Stimulated activated CD8-positive, alpha-beta memory T cell treated with anti-CD3 and anti-CD28 coated beads, Interleukin-2, amount 100 ng/mL, for 48 hours (primary cell): ENCODE measurements at places on chromosomes 1 and 21.

DNA sequence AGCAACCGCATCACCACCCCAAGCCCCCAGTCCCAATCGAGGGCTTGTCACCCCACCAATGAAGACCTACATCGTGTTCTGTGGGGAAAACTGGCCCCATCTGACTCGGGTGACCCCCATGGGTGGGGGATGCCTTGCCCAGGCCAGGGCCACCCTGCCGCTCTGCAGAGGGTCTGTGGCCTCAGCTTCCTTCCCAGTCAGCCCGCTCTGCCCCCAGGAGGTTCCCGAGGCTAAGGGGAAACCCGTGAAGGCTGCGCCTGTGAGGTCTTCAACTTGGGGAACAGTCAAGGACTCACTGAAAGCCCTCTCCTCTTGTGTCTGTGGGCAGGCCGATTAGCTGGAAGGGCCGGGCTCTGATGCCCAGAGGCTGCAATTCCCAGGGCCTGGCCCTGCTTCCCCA lies 2.0 kb downstream of the SRARP start:
- no peak for DNase-seq

- DNase-seq = no peak
These were observed 59.9 kb upstream of the ERRFI1 start for GRCh38 chr1:8086055-8086454.

DNA sequence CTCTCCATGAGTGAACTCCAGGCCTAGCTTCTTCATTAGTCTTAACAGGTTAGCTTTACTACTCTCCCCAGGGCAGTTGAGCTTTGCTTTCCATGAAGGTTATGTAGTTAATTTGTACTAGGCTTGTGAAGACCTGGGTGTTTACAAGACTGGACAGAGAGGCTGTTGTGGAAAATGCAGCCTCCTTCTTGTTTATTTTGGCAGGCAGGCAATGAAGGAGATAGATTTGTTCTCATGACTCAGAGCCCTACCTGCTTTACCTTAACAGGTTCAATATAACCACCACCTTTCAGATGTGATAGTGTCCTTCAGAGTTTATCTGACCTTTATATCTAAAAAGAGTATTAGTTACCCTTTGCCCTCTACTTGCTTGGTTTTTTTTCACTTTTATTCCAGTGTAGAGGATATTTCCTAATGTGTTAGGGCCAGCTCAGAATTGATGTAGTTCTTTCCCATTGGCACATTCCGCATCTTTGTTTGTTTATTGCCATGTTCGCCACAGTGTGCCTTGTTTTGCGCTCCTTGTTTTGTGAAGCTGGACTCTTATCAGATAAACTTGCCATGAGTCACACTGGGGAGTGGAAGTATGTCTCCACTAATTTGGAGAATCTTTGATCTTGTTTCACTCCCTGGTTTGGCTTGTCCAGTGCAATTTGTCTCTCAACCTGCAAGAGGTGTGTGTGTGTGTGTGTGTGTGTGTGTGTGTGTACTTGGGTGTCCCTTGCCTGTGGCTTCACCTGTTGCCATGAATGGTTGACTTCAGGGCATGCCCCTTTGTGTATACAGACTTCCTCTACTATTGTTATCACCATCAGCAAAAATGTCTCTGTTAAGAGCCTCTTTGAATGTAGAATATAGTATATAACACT lies 87.4 kb upstream of the MACF1 start:
- no peak for DNase-seq

- no peak for DNase-seq
These were observed 115.6 kb downstream of the CCDC185 start for GRCh38 chr1:223508796-223509195.

DNA sequence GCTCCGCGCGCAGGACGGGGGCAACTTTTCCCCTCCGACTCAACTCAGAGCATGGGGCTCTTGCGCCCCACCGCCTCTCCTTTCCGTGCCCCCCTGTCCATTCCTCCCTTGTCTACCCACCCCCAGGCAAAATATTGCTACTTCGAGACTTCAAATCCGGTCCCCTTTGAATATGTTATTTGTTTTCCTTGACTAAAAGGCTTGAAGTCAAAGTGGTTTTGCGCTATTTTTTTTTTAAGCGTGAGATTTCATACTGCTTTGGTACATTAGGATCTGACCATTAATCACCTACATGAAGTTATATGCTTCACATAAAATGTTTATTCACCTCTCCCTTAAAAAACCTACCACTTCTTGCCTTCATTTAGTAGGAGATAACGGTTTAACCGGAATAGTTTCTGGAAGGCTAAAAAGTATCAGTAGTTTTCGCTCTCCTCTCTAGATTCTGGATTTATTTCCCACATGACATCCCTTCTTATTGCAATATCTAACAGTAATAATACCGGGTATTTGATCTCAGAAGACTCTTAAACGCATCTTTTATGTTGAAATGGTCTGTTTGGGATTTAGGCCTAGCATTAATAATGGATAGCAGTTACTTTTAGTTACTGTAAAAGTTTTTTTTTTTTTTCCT lies 1.6 kb downstream of the NFIA start:
- no peak for DNase-seq

DNA sequence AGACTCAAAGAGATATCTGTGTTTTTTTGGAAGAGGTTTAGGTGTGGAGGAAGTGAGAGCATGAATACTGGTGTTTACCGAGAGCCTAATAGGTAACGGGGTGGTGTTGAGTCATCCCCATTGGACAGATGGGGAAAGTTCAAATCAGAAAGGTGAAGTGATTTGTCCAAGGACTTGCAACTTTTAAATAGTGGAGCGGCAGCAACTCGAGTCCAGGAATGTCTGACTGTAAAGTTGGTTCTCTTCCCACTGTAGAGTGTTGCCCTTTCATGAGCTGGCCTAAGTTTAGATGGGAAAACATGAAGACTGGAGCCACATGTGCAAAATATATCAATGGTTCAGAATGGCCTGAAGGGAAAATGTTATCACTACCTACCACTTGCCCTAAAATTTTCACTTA lies 125.7 kb downstream of the LYPLAL1 start:
- no peak for DNase-seq

DNA sequence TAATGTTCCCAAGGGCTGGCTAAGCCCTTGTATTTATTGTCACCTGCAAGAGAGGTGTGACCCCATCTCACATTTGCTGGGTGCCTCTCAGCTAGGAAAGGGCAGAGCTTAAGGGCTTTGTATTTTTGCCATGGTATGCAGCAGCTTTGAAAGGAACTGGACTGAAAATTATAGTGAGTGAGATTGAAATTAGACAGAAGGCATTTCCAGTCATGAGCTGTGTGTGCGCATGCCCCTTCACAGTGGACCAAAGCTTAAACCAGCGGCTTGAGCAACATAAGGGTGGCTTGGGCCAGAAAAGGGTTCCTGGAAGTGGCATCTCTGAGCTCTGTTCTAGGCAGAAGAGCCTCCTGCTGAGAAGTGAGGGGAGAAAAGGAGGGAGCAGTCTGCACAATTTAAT lies 19.8 kb downstream of the MYOG start:
- no peak for DNase-seq

- no peak for DNase-seq
These were observed 295.4 kb downstream of the CTH start for GRCh38 chr1:70706381-70707037.

- DNase-seq = no peak
These were observed 12.3 kb upstream of the IL22RA1 start for GRCh38 chr1:24155011-24155782.

DNA sequence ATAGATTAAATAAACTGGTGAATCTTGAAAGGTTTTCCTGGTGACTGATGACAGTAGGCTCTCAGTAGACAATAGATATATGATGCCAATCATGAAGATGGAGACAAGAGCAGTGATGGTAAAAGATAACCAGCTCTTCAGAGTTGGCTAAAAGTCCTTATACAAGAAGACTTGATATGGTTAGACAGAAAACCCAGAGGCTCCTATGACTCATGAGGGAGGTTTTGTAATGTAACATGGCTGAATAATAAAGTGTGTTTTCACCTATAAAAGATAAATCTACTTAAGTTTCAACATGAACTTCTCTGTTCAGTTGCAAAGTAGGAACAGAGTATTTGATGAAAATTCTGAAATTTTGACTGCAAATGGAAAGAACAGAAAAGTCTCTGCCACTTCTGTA lies 12.7 kb upstream of the CRNN start:
- DNase-seq = no peak

DNA sequence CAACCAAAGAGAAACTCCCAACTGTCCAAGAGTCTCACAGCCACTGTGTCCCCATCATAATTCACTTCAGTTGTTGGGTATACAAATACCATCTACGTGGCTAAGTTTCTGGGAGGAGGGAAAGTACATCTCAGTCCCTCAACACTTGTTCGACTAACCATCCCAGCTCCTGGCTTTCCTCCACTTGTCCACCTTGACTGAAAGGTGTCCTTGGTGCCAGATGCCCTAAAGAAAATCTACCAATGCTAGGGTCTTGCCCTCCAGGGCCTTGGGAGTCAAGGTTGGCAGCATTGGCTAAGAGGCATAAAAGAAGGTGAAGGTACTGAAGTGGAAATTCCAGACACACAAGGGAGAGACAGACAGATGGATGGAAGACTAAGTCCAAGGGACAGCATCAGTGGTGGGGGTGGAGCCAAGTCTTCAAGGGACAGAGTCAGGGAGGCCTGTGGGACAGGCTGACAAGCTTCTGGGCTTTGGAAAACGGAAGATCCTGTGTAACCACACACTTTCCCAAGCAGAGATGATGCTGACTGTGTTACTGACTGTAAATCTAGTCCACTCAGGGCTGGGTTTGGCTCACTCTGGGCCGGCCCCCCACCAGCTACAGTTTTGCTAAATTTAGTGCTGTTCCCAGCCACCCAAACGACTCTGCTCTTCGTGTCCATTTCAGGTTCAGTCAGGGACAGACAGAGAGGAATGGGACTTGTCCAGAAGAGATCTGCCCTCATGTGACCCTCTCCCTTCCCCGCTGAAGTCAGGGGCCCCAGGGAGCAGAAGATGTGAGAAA lies 60.1 kb downstream of the CD34 start:
- DNase-seq = no peak

- no peak for DNase-seq
These were observed 19.7 kb downstream of the SYNJ1 start for GRCh38 chr21:32708069-32708468.

DNA sequence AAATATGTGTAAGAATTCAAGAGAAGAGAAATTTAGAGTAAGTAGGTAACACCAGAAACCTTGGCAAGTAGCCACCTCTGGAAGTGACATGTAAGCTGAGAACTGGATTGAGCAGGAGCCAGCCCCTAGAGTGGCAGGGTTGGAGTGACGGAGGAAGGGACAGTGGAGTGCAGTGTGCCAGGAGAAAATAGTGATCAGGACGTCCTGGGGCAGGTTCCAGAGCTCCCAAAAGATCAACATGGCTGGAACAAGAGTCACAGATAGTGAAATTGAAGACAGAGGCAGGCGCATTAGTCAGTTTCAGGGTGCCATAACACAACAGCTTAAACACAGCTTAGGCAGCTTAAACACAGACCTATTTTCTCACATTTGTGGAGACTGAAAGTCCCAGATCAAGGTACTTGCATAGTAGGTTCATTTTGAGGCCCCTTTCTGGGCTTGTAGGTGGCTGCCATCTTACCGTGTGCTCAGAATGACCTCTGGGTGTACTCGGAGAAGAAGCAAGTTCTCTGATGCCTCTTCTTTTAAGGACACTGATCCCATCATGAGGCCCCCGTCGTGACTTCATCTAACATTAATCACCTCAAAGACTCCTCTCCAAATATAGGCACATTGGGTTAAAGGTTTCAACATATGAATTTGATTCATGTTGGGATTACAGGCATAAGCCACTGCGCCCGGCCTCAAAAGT lies 37.2 kb downstream of the GNPAT start:
- DNase-seq = no peak

GRCh38 chr1:236168716-236169429 lies 26.5 kb downstream of the GPR137B start:
- no peak for DNase-seq

DNA sequence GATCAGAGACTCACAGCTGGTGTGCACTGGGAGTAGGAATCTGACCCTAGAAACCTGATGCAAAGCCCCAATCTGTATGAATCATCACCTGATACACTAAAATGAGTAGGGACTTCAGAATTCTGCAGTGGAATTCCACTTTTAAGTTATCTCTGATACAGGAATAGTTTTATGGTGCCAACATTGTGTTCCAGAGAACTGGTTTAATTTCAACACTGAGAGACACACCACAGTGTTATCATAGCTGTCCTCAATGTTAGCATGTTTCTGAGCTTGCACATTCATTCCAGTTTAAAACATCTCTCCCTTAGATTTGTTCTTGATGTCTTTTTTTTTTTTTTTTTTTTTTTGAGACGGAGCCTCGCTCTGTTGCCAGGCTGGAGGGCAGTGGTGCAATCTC lies 7.1 kb downstream of the UTS2 start:
- DNase-seq = no peak

DNA sequence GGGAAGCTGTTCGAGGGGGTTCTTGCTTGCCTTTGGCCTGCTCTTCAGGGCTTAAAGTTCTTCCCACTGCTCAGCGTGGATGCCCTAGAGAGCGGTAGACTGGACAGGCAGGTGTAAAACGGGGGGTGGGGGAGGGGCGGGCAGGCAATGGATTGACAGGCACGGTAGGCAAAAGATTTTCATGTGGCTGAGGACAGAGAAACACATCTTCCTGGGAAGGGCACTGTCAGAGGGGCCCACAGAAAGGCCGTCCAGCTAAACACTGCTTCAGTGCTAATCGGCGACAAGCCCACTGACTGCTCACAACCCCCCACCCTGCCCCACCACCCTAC lies 412 bp downstream of the ABCA4 start:
- DNase-seq = no peak

DNA sequence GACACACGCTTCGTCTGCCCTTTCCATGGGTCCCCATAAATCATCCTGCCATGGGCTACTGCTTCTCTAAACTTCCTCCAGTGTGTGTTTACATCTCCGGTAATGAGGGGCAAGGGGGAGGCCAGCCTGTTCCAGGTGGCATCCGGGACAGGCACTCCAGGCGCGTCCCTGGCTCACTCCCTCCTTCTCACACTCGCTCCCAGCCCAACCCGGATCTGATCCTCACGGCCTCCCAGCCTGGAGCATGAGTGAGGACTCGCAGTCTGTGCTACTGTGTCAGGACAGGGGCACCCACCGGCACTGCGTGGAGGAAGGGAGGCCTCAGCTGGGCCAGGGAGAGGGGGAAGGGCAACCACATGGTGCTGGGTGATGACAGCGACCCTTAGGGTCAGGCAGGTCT lies 225.4 kb downstream of the TRABD2B start:
- no peak for DNase-seq

GRCh38 chr21:38765056-38765455 lies 40.7 kb upstream of the ETS2 start:
- no peak for DNase-seq

DNA sequence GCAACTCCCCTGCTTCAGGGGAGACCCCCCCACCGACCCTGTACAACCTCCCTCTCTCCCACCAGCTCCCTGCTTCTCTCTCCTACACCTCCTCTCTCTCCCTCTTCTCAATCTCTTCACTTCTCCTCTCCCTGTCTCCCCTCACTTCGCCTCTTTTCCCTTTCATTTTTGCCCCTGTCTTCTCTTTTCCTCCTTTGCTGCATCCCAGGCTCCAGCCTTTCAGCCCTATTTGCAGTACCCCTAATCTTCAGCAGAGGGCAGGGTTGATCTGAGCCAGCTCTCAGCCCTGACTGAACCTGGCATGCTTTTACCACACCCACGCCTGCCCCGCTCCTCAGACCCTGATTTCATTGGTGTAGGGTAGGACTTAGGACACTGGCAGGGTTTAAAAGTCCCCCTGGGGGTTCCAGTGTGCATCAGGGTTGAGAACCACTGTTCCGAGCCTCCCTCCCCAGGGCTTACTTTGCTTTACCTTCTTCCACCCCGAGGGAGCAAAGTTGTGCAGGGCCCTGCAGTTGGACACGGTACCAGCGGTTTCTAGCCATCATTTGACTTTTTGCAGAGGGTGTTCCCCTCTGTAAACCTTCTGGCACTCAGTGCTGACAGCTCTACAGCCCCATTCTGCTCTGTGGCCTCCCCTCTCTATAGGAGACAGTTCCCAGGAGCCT lies 67.3 kb upstream of the CNTN2 start:
- DNase-seq = peak; percentile 17

GRCh38 chr1:56524263-56524662 lies 55.1 kb downstream of the PLPP3 start:
- DNase-seq = no peak
